ENCODE measurements at places on chromosomes 6 and 20. TPM values are rescaled to one million over a fixed set of nuclear protein-coding genes. Genes with fewer than 3 reads are reported as not detected.

- H3K4me1 ChIP-seq: no peaks in the 10 kb centered on the region
- H3K36me3 ChIP-seq: peaks cover 2% of the 10 kb centered on the region
- no peaks in the 10 kb centered on the region for H3K27me3 ChIP-seq
- no peak for DNase-seq
Observed at GRCh38 chr6:114301596-114302219, 41.1 kb downstream of the HS3ST5 start.

DNA sequence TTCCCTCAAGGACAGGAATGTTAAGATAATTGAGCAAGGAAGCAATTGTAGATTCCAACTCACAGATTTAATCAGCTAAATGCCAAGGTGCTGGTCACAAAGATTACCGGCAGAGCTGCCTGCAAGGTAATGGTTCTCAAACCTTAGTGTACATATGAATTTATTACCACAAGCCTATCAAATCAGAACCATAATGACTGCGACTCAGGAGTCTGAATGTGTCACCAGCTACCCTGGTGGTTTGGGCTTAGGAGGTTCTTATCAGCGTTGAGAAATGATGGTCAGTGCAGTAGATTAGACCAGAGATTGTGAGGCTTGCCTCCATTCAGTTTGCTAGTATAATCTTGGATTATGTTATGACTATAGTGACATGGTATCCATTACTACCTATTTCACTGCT, 78.9 kb downstream of the MTFR2 start:
- DNase-seq: no peak
- no peaks in the 10 kb centered on the region for H3K27me3 ChIP-seq
- no peak overlapping the region for H3K4me3 ChIP-seq
- H3K36me3 ChIP-seq: no peaks in the 10 kb centered on the region
- H3K4me1 ChIP-seq: peaks cover 4% of the 10 kb centered on the region

GRCh38 chr6:112086744-112087135, 542 bp downstream of the TUBE1 start:
- no peaks in the 10 kb centered on the region for H3K36me3 ChIP-seq
- H3K4me1 ChIP-seq: peaks cover 2% of the 10 kb centered on the region
- no peak overlapping the region for H3K4me3 ChIP-seq
- H3K27me3 ChIP-seq: no peaks in the 10 kb centered on the region
- no peak for DNase-seq

- no peak for DNase-seq
- H3K36me3 ChIP-seq: no peaks in the 10 kb centered on the region
- no peaks in the 10 kb centered on the region for H3K4me1 ChIP-seq
- H3K27me3 ChIP-seq: peaks cover 28% of the 10 kb centered on the region
- no peak overlapping the region for H3K4me3 ChIP-seq
- H3K27ac ChIP-seq: no peak overlapping the region
Observed at GRCh38 chr20:4604580-4604979, 117.1 kb upstream of the PRND start.

- no peaks in the 10 kb centered on the region for H3K27me3 ChIP-seq
- H3K27ac ChIP-seq: no peak overlapping the region
- peaks cover 6% of the 10 kb centered on the region for H3K36me3 ChIP-seq
- H3K4me1 ChIP-seq: no peaks in the 10 kb centered on the region
Observed at GRCh38 chr6:146962329-146962728, 241.9 kb upstream of the STXBP5 start.

GRCh38 chr6:110690106-110690654, 125.1 kb downstream of the CDK19 start:
- H3K4me1 ChIP-seq: peaks cover 3% of the 10 kb centered on the region
- no peak for DNase-seq
- H3K27me3 ChIP-seq: no peaks in the 10 kb centered on the region
- H3K4me3 ChIP-seq: no peak overlapping the region

GRCh38 chr6:7176208-7176607, 68.4 kb downstream of the RREB1 start:
- H3K4me1 ChIP-seq: peaks cover 12% of the 10 kb centered on the region
- no peak overlapping the region for H3K4me3 ChIP-seq
- no peak for DNase-seq

GRCh38 chr6:91340896-91341395, 754.1 kb upstream of the MAP3K7 start:
- H3K27me3 ChIP-seq: peaks cover 4% of the 10 kb centered on the region
- no peaks in the 10 kb centered on the region for H3K36me3 ChIP-seq
- no peaks in the 10 kb centered on the region for H3K4me1 ChIP-seq
- no peak overlapping the region for H3K27ac ChIP-seq

DNA sequence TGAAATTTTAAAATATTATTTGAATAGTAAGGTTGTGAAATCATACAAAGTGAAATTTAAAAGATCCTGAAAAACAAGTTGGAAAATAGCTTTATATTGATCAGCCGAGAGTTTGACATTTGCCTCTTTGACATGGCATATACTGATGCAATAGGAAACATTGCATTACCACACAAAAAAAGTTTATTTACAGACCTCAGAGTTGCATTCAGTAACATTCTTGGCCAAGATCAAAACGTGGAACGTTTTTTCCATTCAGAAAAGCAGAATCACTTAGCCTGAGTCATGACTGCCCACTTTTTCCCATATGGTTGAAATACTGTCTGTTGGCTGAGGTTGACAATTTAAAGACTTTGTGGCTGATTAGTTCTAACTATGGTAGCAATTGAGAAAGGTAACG, 55.1 kb upstream of the BACH2 start:
- peaks cover 32% of the 10 kb centered on the region for H3K27me3 ChIP-seq
- peaks cover 5% of the 10 kb centered on the region for H3K4me1 ChIP-seq

- H3K4me3 ChIP-seq: no peak overlapping the region
- peaks cover 5% of the 10 kb centered on the region for H3K4me1 ChIP-seq
- no peaks in the 10 kb centered on the region for H3K27me3 ChIP-seq
- H3K27ac ChIP-seq: no peak overlapping the region
- no peaks in the 10 kb centered on the region for H3K36me3 ChIP-seq
Observed at GRCh38 chr6:38352636-38353035, 287.1 kb downstream of the BTBD9 start.

GRCh38 chr20:4415281-4415680, 306.4 kb upstream of the PRND start:
- H3K27me3 ChIP-seq: no peaks in the 10 kb centered on the region
- H3K4me3 ChIP-seq: no peak overlapping the region
- no peak overlapping the region for H3K27ac ChIP-seq
- no peaks in the 10 kb centered on the region for H3K36me3 ChIP-seq
- H3K4me1 ChIP-seq: no peaks in the 10 kb centered on the region

DNA sequence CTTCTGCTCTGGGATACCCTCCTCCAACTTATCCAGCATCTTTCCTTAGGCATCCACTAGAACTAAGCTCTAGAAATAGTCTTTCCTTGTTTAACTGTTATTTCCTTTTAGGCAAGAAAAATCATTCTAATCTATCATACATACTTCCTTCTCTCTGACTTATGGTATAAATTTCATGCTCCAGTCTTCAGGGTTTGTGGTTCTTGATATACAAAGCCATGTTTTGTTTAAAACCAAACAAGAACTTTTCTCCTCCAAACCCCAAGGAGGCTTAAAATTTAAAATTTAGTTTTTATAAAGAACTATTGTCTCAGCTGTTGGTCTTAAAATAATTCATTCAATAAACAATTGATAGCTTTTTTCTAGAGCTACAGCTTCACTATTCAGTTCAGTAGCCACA, 77.2 kb downstream of the CD164 start:
- DNase-seq: no peak
- H3K36me3 ChIP-seq: no peaks in the 10 kb centered on the region
- no peaks in the 10 kb centered on the region for H3K27me3 ChIP-seq
- H3K4me1 ChIP-seq: peaks cover 38% of the 10 kb centered on the region
- H3K27ac ChIP-seq: no peak overlapping the region

DNA sequence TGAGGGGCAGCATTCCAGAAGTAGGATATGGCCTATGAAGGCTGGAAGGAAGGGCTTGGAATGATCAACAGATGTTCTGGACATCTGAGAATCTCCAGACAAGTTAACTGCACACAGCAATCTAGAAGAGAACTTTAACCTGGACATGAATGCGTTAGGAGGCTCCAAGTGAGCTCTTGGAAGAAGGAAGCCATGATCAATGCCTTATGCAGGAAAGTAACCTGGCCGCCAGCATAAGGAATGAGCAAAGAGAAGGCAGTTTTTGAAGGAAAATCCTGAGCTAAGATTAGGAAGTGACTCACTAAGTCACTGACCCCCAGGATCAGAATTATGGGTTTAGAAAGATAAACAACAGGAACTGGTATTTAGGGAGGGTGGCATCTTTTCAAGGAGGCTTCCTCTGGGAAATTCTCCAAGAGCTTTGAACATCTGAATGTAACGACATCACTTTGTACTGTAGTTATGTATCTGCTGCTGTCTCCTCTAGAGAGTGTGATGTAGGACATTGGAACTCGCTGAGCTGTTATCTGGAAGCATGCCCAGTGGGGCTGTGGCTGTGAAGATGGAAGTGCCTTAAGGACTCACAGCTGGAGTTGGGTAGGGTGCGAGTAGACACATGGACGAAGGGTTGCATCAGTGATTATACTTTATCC, 236.8 kb downstream of the PACRG start:
- no peaks in the 10 kb centered on the region for H3K4me1 ChIP-seq
- no peaks in the 10 kb centered on the region for H3K27me3 ChIP-seq
- no peaks in the 10 kb centered on the region for H3K36me3 ChIP-seq
- no peak overlapping the region for H3K4me3 ChIP-seq
- H3K27ac ChIP-seq: no peak overlapping the region

DNA sequence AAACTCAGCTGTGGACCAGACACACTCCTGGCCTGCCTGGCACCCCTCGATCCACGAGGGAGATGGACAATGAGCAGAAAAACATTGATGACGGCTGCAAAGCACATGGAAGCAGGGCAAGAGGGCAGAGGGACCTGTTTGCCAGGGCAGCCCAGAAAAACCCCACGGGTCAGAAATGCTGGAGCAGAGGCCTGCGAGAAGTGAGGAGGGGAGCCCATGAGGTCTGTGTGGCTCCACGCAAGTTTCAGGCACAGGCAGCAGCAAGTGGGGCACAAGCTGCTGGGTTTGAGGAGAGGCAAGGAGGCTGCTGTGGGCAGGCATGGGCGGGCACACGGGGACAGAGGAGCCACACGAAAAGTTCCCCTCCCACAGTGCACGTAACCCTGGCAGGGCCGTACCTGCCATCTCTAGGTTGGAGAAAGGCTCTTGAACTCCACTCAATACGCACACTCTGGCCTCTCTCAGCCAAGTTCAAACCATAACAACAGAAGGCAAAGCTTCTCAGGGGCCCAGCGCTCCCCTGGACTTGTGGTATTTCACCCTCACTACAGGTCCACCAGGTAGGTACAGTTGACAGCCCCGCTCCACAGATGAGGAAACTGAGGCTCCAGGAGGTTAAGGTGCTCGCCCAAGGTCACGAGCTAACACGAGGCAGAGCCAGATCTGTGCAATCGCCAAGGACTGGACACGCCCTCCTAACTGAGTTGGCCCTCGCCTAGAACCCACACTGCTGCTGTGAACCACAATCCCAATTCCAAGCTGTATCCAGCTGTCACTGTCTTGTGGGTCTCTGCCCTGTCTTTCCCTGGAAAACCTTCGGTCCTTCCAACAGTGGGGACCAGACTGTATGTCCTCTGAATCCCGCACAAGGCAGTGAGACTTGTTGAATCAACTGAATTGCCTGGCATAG, 108.2 kb downstream of the NOL4L start:
- peak; percentile 8 for DNase-seq
- peaks cover 90% of the 10 kb centered on the region for H3K4me1 ChIP-seq
- no peak overlapping the region for H3K4me3 ChIP-seq
- H3K36me3 ChIP-seq: peaks cover 5% of the 10 kb centered on the region

GRCh38 chr6:121235386-121235785, 98.9 kb downstream of the TBC1D32 start:
- H3K27ac ChIP-seq: peak overlapping the region; percentile 57
- peaks cover 20% of the 10 kb centered on the region for H3K36me3 ChIP-seq
- H3K4me1 ChIP-seq: no peaks in the 10 kb centered on the region
- H3K27me3 ChIP-seq: no peaks in the 10 kb centered on the region
- no peak overlapping the region for H3K4me3 ChIP-seq

GRCh38 chr6:163182696-163183095, 231.8 kb upstream of the QKI start:
- H3K36me3 ChIP-seq: no peaks in the 10 kb centered on the region
- DNase-seq: no peak
- H3K27me3 ChIP-seq: peaks cover 24% of the 10 kb centered on the region
- H3K4me1 ChIP-seq: no peaks in the 10 kb centered on the region
- H3K27ac ChIP-seq: no peak overlapping the region

DNA sequence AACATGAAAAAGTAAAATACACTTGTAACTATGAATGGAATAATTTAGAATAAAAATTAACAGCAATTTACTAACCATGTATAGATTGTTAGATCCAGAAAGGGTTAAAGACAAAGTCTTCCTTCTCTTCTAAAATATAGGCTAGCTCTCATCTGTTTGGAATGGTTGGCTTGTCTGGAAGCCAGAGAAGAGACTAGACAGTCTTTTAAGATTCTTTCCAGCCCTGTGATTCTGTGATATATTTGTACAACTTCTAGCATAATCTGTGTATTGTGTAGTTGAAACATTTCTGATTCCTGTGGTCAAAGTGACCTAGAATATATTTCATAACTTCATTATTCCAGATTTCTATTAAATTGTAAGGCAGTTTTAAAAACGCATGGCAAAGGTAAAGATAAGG, 196.6 kb downstream of the UST start:
- H3K27me3 ChIP-seq: no peaks in the 10 kb centered on the region
- H3K4me1 ChIP-seq: peaks cover 4% of the 10 kb centered on the region
- no peak overlapping the region for H3K27ac ChIP-seq
- H3K36me3 ChIP-seq: no peaks in the 10 kb centered on the region
- no peak overlapping the region for H3K4me3 ChIP-seq

GRCh38 chr6:111461860-111462259, 21.2 kb downstream of the REV3L start:
- DNase-seq: no peak
- H3K4me1 ChIP-seq: no peaks in the 10 kb centered on the region
- H3K27me3 ChIP-seq: no peaks in the 10 kb centered on the region
- peaks cover 36% of the 10 kb centered on the region for H3K36me3 ChIP-seq
- H3K4me3 ChIP-seq: no peak overlapping the region

GRCh38 chr6:63816401-63816981, 180.9 kb downstream of the PHF3 start:
- H3K27me3 ChIP-seq: no peaks in the 10 kb centered on the region
- DNase-seq: no peak
- no peak overlapping the region for H3K4me3 ChIP-seq
- no peak overlapping the region for H3K27ac ChIP-seq

GRCh38 chr6:26493258-26493657, 6.8 kb upstream of the BTN1A1 start:
- DNase-seq: no peak
- peaks cover 37% of the 10 kb centered on the region for H3K4me1 ChIP-seq
- H3K27me3 ChIP-seq: peaks cover 6% of the 10 kb centered on the region
- no peak overlapping the region for H3K4me3 ChIP-seq

GRCh38 chr6:65259059-65259458, 448.0 kb downstream of the EYS start:
- no peaks in the 10 kb centered on the region for H3K4me1 ChIP-seq
- H3K27ac ChIP-seq: no peak overlapping the region
- no peak overlapping the region for H3K4me3 ChIP-seq
- H3K27me3 ChIP-seq: no peaks in the 10 kb centered on the region
- DNase-seq: no peak
- H3K36me3 ChIP-seq: no peaks in the 10 kb centered on the region

- H3K27ac ChIP-seq: no peak overlapping the region
- H3K4me1 ChIP-seq: peaks cover 7% of the 10 kb centered on the region
- H3K4me3 ChIP-seq: no peak overlapping the region
- H3K27me3 ChIP-seq: peaks cover 4% of the 10 kb centered on the region
- H3K36me3 ChIP-seq: no peaks in the 10 kb centered on the region
Observed at GRCh38 chr6:166355552-166355951, 13.2 kb upstream of the SFT2D1 start.

EPB41L2 gene
- 62.7 TPM for total RNA-seq

GNAS gene
- total RNA-seq: 1,570 TPM

NOX3 gene
- not detected for total RNA-seq

ADAM33 gene
- 0.47 TPM for total RNA-seq

ECT2L gene
- not detected for total RNA-seq

TSBP1 gene
- total RNA-seq: not detected

ADGB gene
- total RNA-seq: 0.04 TPM

IGF2R gene
- total RNA-seq: 144 TPM

PROCR gene
- total RNA-seq: 0.55 TPM

RIPOR2 gene
- 4.0 TPM for total RNA-seq

RANBP9 gene
- total RNA-seq: 58.4 TPM

All from progenitor cell of endocrine pancreas (in vitro differentiated cells).